ENCODE measurements at places on chromosomes 13 and 19. TPM values are rescaled to one million over a fixed set of nuclear protein-coding genes. Genes with fewer than 3 reads are reported as not detected.

The MUC16 gene
- not detected for total RNA-seq

The RYR1 gene
- total RNA-seq: 4.6 TPM

The CDC37 gene
- 62.1 TPM for total RNA-seq

The ITM2B gene
- total RNA-seq: 204 TPM

The KLK12 gene
- not detected for total RNA-seq

The SLITRK5 gene
- total RNA-seq: 20.3 TPM

The NCR1 gene
- total RNA-seq: not detected

The VAV1 gene
- 5.1 TPM for total RNA-seq

The ZNF90 gene
- total RNA-seq: 3.9 TPM

The ZNF534 gene
- total RNA-seq: 2.8 TPM

The PRR22 gene
- 0.69 TPM for total RNA-seq

The CALR3 gene
- not detected for total RNA-seq

The ZIC2 gene
- total RNA-seq: 21.7 TPM

The KLC3 gene
- total RNA-seq: 1.8 TPM

The MYPOP gene
- 1.4 TPM for total RNA-seq

The ATP8A2 gene
- total RNA-seq: 77.0 TPM

The TEX30 gene
- total RNA-seq: 12.2 TPM

The ARGLU1 gene
- total RNA-seq: 99.7 TPM

The ZNF846 gene
- total RNA-seq: 20.5 TPM

The IZUMO4 gene
- total RNA-seq: 8.5 TPM

The TUBA3C gene
- not detected for total RNA-seq

The OR7A5 gene
- not detected for total RNA-seq

The MLNR gene
- not detected for total RNA-seq

The PROSER3 gene
- total RNA-seq: 5.5 TPM

The FCER2 gene
- 0.46 TPM for total RNA-seq

The GIPC3 gene
- 0.23 TPM for total RNA-seq

The CABP5 gene
- not detected for total RNA-seq

The METTL21C gene
- 0.69 TPM for total RNA-seq

The FOXA3 gene
- total RNA-seq: not detected

The GMIP gene
- 16.8 TPM for total RNA-seq

The SAE1 gene
- 92.7 TPM for total RNA-seq

The ATP4B gene
- total RNA-seq: 0.23 TPM

The F10 gene
- total RNA-seq: 0.69 TPM

The TMEM86B gene
- total RNA-seq: 0.92 TPM

The KLK3 gene
- total RNA-seq: not detected

The ZIM2 gene
- 9.2 TPM for total RNA-seq

The ZNF99 gene
- 0.92 TPM for total RNA-seq

The SAFB gene
- total RNA-seq: 92.0 TPM

The ZNF730 gene
- 30.2 TPM for total RNA-seq

The WASF3 gene
- 46.4 TPM for total RNA-seq

The NPHS1 gene
- 0.46 TPM for total RNA-seq

The TMEM145 gene
- 59.5 TPM for total RNA-seq

The ELANE gene
- 0.69 TPM for total RNA-seq

The MTUS2 gene
- total RNA-seq: 19.4 TPM

The NOVA2 gene
- total RNA-seq: 15.9 TPM

The ZNF626 gene
- 36.4 TPM for total RNA-seq

The OR7A10 gene
- total RNA-seq: not detected

Measured in diencephalon (tissue), 1 donor.